Right ventricle myocardium superior (tissue), 1 donor: ENCODE measurements at places on chromosomes 3 and 15. TPM values are rescaled to one million over a fixed set of nuclear protein-coding genes. Genes with fewer than 3 reads are reported as not detected.

GRCh38 chr3:37603722-37604121 is 258.0 kb upstream of the CTDSPL start:
- DNase-seq: no peak

- DNase-seq: no peak
Observed at GRCh38 chr3:174620138-174620537, 239.0 kb upstream of the NAALADL2 start.

GRCh38 chr15:74958320-74958907 is 1.8 kb upstream of the RPP25 start:
- peak; percentile 82 for DNase-seq

GRCh38 chr3:25029820-25030219 is 398.2 kb upstream of the RARB start:
- no peak for DNase-seq

DNA sequence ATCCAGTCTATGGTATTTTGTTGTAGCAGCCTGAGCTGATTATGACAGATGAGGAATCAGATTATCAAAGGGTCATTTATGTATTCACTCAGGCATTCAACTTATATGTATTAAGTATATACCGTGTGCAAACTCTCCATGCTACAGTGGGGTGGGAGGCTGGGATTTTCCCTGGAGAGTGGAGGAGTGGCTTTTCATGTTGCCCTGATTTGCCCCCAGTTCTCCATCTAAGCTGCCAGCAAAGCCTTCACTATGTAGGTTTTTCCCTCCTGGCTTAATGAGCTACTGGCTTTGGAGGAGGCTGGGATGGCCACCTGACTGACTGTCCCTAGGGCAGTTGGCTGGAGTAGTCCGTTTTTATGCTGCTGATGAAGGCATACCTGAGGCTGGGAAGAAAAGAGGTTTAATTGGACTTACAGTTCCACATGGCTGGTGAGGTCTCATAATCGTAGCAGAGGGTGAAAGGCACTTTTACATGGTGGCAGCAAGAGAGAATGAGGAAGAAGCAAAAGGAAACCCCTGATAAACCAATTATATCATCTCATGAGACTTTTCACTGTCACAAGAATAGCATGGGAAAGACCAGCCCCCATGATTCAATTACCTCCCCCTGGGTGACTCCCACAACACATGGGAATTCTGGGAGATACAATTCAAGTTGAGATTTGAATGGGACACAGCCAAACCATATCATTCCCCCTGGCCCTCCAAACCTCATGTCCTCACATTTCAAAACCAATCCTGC is 253.9 kb downstream of the RPLP1 start:
- no peak for DNase-seq

DNA sequence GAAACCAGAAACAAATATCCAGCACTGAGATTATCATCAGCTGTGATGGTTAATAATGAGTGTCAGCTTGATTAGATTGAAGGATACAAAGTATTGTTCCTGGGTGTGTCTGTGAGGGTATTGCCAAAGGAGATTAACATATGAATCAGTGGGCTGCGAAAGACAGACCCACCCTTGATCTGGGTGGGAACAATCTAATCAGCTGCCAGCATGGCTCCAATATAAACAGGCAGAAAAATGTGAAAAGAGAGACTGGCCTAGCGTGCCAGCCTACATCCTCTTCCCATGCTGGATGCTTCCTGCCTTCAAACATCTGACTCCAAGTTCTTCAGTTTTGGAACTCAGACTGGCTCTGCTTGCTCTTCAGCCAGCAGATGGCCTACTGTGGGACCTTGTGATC is 869.5 kb downstream of the SI start:
- DNase-seq: no peak

DNA sequence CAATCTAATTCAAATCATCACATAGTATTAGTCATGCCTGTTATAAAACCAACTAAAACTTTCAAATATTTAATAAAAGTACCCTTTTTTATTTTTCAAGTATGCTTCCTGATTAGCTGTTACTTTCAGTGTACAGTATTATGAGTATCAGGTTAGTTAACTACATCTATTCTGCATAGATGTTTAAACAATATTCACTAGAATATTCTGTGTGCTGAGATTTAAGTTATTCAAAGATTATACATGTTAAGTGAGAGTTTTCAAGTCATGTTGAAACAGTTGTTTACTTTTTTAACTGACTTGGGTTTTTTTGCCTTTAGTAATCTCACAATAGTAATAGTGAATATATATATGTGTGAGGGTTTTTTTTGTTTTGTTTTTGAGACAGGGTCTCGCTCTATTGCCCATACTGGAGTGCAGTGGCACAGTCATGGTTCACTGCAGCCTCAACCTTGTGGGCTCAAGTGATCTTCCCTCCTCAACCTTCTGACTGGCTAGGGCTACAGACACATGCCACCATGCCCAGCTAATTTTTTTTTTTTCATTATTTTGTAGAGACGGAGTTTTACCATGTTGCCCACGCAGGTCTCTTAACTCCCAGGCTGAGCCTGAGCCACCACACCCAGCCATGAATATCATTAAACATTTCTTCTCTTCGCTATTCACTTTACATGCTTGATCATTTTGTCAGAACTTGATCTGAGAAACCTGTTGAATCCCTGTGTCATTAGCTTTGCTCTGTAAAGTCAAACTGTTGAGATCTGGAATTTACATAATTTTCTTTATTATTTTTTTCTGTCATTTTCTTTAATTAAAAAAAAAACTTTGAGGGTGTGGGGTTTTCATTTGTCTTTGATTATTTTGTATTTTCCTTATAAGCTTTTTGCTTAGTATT is 286.2 kb upstream of the UBE2E1 start:
- no peak for DNase-seq

DNA sequence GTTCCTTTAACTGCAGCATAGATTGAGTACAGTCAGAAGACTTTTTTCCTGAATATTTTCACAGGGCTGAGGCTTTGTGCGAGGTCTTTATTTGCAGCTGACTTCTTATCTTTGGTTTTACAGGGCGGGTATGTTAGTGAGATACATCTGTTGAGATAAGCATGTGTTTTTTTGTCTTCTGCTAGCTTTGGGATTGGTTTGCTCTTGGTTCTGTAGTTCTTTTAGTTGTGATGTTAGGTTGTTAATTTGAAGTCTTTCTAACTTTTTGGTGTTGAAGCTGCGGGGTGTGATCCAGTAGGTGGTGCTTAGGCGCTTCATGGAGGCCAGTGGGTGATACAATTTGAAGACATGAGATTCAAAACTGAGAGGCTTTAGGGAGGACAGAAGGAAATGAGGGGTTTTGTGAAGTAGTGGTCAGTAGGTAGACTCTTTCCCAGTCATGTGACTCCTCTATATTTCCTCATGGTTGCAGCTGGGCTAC is 67.9 kb upstream of the TNFSF10 start:
- DNase-seq: no peak

DNA sequence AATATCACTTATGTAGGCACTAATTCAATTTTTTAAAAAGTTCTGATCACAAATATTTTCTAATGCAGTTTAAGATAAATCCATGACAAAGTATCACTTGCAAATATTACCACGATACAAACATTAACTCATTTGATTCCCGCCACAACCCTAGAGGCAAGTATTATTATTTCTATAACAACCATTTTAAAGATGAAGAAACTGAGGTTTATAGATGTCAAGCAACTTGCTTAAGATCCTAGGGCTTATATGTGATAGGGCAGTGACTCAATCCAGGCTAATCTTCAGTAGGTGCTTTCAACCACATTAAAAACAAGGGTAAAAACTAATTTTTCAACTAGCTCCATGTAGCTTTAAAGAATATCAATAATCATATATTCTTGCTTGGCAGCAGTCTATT is 1.7 kb downstream of the DYNC1LI1 start:
- no peak for DNase-seq

DNA sequence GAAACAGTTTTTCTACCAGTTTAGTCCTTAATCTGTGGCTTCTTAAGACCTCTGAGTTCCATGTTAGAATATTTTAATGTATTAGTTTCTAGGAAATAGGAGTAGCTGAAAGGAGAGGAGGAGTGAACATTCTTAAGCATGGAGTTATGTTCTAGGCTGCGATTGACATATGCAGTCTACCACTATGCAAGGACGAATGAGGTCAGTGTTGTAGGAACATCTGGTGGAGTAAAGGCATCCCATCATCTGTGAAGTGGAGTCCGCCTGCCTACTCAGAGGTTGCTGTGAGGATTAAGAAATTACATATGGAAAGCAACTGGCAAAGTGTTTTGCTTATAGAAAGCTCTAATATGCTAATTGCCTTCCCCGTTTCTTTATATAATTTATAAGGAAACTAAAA is 45.1 kb downstream of the SNAPC5 start:
- no peak for DNase-seq

- peak; percentile 39 for DNase-seq
Observed at GRCh38 chr15:95129574-95129973, 898.2 kb downstream of the MCTP2 start.

GRCh38 chr3:183117056-183117455 is 17.8 kb upstream of the MCCC1 start:
- no peak for DNase-seq

DNA sequence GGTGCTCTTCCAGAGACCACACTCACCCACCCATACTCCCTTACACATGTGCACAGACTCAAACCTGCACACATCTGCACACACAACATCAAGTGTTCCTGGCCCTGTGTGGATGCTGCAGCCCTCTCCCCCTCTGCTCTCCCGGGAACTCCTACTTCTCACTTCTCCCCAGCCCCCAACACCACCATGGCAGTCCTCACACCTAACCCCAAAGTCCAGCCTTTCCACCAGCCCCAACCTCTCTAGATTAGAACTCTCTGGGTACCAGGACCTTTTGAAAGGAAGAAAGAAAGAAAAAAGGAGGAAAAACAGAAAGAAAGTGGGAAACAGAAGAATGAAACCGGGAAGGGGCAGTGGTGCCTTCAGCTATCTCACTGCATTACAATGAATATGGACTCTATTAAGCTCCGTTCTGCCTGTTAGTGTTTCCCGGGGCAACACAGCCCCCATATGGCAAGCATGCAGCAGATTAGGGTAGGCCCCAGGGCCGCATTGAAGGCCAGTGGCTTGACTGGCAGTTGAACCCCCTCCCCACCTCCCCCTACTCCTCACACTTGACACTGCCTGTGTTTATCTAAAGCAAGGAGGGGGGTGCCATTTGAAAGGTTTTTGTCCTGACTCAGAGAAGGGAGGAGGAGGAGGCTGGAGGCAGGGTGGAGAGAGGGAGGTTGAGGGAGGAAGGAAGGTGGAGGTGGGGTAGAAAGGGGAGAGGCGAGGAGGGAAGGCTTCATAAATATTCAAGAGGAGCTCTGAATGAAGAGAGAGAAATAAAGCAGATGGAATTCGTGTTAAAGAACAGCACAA is 30.1 kb downstream of the BOC start:
- no peak for DNase-seq

DNA sequence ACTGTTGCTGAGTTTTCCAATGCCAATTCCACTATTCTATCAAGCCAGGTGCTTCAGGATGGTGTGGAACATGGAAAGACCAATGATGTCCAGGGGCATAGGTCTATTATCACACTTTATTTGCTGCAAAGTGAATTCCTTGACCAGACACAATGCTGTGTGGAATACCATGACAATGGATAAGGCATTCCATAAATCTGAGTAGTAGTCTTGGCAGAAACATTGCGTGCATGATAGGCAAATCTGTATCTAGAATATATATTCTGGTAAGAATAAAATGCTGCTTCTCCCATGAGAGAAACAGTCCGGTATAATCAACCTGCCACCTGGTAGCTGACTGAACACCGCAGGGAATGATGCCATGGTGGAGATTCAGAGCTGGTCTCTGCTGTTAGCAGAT is 70.0 kb upstream of the ALDH1A3 start:
- no peak for DNase-seq

DNA sequence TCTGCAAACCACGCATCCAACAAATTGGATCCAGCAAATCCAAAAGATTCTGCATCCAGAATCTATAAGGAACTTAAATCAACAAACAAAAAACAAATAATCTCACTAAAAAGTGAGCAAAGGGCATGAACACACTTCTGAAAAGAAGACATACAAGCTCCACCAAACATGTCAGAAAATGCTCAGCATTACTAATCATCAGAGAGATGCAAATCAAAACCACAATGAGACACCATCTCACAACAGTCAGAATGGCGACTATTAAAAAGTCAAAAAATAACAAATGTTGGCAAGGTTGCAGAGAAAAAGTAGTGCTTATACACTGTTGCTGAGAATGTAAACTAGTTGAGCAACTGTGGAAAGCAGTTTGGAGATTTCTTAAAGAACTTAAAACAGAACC is 21.6 kb upstream of the SLC25A36 start:
- DNase-seq: no peak

- DNase-seq: no peak
Observed at GRCh38 chr15:85584872-85585271, 204.5 kb downstream of the AKAP13 start.

DNA sequence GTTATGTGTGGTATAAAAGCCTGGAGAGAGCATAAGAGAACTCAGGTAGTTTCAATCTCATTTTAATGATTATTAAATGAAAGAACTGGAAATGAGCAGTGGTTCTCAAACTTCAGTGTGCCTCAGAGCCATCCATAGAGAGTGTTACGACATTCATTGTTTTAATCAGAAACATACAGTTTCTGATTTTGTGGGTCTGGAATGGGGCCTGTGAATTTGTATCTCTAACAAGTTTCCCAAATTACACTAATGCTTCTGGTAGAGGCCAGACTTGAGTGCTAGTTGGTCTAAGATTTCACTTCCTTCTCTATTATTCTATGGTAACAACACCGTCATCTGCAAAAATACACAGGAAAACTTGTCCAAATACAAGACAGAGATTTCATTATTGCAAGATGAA is 292.0 kb upstream of the NECTIN3 start:
- DNase-seq: no peak

GRCh38 chr3:149003653-149004305 is 12.4 kb downstream of the GYG1 start:
- DNase-seq: no peak

DNA sequence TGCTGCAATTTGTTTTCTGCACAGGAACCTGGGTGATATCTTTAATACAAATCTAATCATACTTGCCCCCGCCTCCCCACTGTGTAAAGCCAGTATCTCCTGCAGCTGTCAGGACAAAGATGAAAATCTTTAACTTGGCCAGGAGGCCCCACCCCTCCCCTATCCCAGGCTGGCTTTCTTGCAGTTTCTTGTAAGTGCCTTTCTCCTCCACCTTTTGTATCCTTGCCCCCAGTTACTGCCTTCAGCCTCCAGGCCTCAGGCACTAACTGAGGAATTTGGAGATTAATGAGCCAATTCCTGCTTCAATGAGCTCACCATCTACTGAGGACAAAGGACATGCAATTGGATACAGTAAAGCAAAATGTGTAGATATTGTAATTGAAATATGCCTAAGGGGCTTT is 6.5 kb downstream of the GCSAM start:
- DNase-seq: no peak

OCA2 gene
- 0.16 TPM for total RNA-seq

MANF gene
- 41.1 TPM for total RNA-seq

KPNA1 gene
- 73.0 TPM for total RNA-seq

SKOR1 gene
- 0.11 TPM for total RNA-seq

RAD51 gene
- total RNA-seq: 0.43 TPM

CLDN1 gene
- total RNA-seq: not detected

GOLGA6A gene
- total RNA-seq: not detected

UTS2B gene
- 0.19 TPM for total RNA-seq
